ENCODE measurements at places on chromosomes 2 and 18.

DNA sequence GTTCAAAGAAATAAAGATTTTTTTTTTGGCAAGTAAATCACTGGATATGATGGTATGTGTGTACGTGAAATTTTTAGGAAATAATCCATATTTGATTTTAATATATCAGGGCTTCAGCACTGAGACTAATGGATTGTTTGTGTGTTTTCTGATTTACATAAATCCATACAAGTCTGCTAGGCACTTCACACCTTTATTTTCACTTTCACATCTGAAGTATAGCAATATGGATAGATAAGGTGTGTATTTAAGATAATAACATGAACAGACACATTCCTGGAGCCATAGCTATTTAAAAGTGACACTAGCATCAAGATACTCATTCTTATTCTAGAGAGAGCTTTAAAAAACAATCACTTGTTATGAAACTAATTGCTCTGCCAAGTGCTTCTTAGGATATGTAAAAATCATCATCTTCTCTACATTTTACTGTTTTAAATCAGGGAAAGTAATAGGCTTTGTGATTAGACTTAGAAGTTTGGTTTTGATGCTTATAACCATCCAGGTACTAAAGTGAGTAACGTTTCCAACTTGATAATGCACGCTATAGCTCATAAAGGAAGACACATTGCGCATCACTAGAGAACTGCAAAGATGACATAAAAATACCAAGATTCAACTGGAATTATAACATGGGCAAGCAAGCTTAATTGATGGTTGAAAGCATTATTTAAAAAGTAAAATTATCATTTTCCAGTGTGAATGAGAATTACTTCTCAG lies 208.9 kb downstream of the ZEB2 start:
- DNase-seq, result no peak

DNA sequence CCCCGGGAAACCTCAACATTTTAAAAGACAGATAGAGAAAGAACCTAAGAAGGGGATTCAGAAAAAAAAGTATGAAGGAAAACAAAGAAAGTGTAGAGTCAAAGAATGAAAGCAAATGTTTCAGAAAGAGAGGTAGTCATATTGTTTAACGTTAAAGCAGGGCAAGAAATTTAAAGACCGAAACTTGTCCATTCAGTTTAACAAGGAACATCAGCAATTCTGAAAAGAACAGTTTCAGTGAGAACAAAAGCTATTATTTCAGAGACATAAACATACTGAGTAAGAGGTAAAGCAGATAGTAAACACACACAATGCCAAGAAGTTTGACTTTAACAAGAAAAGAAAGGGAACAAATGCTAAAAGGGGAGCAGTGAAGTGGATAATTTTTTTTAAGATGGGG lies 41.1 kb downstream of the MBD2 start:
- DNase-seq, result no peak

- no peak for DNase-seq
Measured at GRCh38 chr2:238305965-238306671, 14.2 kb upstream of the TRAF3IP1 start.

- no peak for DNase-seq
Measured at GRCh38 chr2:238227587-238228032, 12.2 kb downstream of the HES6 start.

GRCh38 chr2:150387586-150388288 lies 99.7 kb downstream of the RND3 start:
- no peak for DNase-seq

DNA sequence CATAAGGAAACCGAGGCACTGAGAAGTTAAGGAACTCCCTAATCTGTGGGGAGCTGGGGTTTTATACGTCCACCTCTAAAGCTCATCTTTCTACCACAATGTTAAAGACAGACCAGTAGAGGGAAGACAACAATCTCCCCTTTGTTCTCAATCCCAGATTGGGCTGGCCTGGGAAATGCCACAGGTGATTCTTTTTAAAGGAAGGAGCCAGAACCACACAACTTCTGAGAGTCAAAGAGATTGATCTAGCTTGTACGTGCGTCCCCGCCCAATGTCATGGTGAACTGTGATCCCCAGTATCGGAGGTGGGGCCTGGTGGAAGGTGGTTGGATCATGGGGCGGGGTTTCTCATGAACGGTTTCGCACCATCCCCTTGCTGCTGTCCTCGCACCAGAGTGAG lies 81.8 kb upstream of the LCLAT1 start:
- no peak for DNase-seq

All from kidney epithelial cell (primary cell).